ENCODE measurements at places on chromosomes 13 and 19.

GRCh38 chr19:51783372-51783771, 11.6 kb upstream of the FPR3 start:
- DNase-seq, result no peak

DNA sequence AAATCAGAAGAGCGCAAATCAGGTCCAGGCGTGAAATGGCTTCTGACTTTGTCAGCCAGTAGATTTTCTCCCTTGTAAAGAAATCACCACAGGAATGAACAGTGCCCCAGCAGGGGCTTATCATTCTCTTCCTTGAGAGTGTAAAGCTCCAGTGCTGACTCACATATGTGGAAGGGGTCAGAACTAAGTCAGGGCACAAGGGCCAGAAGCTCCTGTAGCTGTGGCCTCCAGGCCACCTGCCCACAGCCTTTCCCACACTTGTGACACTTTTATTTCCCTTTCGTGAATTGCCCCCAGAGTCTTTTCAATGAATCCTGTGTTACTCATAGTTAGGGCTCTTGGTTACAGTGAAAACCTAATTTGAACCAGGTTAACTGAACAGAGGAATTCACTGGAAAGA, 99.6 kb downstream of the SUCLA2 start:
- DNase-seq, result no peak

GRCh38 chr19:50325310-50326100, 3.7 kb downstream of the KCNC3 start:
- DNase-seq, result peak; percentile 20

GRCh38 chr19:1884291-1884718, 991 bp downstream of the ABHD17A start:
- no peak for DNase-seq

DNA sequence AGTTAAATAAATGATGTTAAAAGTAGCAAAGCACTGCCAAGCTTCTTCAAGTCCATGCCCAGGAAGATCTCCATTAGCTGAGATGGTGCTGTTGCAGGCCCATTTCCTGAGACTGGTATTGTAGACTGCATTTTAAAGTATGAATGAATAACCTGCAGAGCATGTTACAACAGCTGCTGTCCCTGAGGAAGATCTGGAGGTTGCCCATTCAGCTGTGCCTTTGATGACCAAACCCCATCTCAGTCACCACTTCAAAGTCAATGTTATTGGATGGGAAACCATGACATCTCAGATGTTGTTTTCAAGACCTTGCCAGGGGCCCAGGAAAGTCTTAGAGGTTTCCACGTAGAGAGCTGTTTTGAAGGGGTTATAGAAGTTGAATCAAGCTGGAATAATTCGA, 281.3 kb downstream of the MTUS2 start:
- DNase-seq, result no peak

DNA sequence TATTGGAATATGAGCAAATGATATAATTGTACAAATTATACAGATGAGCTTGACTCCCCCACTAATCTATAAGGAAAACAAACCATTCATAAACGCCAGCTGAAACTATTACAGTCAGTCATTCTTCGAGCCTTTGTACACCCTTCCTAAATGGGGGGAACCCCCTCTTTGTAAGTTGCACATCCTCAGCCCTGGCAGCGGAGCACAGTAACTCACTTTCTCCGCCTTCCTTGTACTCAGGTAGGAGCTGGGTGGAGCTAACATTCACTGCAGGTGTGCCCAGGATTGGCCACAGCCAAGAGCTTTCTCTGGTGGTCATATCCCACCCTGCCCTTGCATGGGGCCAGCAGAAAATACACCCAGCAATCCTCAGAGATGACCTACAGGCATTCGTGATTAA, 28.6 kb downstream of the PIN1 start:
- DNase-seq, result no peak

GRCh38 chr13:30337061-30337610, 29.8 kb upstream of the KATNAL1 start:
- DNase-seq, result no peak

- DNase-seq, result no peak
These were observed 7.5 kb upstream of the ARRDC2 start for GRCh38 chr19:18000480-18000914.

- DNase-seq, result no peak
These were observed 40.6 kb downstream of the PHF11 start for GRCh38 chr13:49536144-49536873.

DNA sequence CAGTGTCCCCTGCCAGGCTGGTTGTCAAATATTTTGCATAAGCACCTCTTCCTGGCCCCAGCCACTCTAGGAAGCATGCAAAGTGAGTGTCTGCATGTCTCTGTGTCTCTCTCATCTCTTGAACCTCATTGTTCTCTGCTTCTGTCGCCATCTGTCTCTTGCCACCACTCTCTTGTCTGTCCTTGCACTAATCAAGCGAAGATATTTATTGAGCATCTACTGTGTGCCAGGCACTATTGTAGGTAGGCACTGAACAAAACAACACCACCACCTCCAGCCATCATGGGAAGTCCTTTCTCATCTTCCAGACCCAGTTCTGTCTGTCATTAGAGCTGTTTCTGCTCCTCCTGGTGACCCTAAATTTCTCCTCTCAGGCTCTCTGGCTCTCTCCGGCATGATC, 52.0 kb upstream of the SHKBP1 start:
- DNase-seq, result no peak

- no peak for DNase-seq
These were observed 33.7 kb downstream of the NFILZ start for GRCh38 chr19:8663920-8664670.

GRCh38 chr19:46303691-46304397, 7.0 kb downstream of the HIF3A start:
- DNase-seq, result peak; percentile 50

DNA sequence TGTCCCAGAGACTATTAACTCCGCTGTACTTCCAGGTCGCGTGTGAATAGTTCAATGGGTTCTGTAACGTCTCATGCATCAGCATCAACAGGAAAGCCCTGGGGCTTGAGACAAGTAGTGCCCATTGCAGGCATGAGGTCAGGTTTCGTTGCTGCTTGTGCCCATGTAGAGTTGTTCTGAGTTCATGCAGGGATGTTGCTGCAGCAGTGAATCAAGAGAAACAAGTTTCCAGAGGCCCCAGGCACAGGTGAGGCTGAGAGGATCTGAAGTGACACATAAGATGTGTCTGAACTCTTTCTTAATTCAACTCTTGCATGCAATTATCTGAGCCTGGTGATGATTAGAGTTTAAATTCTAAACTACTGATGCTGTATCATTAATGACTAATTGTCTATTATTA, 8.6 kb upstream of the ZNF283 start:
- DNase-seq, result peak; percentile 64

DNA sequence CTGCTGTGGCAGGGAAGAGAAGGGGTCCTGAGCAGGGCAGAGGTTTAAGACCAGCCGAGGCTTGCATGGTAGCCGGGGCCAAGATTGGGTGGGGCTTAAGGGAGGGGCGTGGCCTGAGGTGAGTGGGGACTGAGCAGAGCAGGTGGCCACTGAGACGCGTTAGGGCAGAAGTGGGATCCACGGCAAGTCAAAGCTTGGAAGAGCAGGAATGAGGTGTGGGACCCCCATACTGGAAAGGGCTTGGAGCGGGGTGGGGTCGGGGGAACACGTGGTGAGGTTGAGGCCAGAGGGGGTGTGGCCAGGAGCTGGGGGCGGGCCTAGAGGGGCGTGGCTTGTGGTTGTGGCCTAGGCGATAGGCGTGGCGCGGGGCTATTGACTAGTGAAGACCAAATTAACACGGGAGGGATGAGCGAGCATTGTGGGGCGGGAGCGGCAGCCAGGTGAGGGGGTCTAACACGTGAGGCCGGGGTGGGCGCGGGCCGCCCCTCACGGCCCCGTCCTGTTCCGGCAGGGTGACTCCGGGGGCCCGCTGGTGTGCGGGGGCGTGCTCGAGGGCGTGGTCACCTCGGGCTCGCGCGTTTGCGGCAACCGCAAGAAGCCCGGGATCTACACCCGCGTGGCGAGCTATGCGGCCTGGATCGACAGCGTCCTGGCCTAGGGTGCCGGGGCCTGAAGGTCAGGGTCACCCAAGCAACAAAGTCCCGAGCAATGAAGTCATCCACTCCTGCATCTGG, 3.3 kb downstream of the CFD start:
- peak; percentile 69 for DNase-seq

DNA sequence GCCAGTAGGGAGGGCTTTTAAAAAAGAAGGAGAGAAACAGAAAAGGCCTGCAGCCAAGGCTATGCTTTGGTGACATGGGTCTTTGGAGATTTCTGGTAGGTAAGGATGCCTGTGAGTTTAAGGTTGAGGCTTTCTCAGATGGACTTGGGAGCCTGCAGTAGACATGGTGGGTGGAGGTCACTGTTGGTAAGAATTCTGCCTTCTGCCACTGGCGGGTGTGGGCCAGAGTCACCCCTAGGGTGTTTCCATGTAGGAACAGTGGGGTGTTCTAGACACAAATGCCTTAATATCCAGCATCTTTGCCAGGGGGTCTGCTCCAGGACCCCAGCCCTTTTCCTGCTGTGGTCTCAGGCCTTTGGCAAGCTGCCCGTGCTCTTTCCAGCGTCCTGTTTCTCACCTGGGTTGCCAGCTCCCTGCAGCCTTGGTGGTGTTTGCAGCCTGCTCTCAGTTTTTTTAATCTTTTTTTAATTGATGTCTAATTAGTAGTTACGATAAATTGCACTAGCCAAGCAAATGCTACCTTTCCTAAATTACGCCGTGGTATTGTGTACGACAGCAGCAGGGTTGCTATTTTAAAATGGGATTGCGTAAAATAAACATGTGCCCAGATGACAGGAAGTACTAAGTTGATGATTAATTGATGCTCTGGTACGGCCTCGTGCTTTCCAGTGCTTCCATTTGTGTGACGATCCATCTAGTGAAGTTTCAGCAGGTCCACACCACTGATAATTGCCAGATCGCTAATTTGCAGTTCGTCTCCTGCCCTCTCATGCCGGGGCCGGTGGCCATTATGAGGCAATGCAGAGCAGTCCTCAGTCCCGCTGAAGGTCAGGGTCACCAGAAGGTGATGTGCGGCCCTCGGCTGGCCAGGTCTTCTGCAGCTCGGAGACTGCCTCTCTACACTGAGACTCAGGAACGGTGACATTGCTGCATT, 35.3 kb upstream of the NPAS1 start:
- DNase-seq, result no peak

DNA sequence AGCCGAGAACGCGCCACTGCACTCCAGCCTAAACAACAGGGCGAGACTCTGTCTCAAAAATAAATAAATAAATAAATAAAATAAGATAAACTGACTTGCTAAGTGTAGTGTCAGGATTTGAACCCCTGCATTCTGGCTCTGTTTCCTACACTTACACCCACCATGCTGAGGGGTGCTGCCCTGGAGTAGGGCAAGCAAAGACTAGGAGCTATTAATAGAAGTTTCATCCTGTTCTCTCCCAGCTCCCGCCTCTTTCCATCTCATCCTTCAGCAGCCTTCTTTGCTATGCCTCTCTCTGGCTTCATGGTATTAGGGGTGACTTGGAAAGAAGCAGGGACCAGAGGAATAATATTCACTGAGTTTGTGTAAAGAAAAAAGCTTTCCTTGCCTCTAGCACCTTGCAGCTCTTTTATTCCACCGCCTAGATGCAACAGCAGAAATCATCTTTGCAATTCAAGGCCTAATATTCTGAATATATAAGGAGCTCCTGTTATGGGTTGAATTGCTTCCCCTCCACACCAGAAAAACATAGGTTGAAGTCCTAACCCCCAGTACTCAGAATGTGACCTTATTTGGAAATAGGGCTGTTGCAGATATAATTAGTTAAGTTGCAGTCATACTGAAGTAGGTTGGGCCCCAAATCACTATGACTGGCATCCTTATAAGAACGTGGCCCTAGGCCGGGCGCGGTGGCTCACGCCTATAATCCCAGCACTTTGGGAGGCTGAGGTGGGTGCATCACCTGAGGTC, 8.7 kb upstream of the PLAUR start:
- DNase-seq, result no peak

- no peak for DNase-seq
These were observed 10.5 kb downstream of the KLF5 start for GRCh38 chr13:73069206-73069805.

DNA sequence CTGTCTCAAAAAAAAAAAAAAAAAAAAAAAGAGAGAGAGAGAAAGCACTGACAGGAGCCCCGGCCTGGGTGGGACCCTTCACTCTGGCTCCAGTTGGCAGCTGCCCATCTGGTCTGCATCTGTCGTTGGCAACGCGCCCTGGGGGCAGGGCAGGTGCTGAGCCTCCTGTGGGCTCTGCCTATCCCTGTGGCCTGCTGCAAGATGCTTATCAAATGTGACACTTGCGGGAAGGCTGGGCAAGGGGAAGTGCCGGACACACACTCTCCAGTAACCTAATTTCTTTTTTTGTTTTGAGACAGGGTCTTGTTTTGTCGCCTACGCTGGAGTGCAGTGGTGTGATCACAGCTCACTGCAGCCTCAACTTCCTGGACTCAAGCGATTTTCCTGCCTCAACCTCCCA, 10.7 kb upstream of the KPTN start:
- no peak for DNase-seq

DNA sequence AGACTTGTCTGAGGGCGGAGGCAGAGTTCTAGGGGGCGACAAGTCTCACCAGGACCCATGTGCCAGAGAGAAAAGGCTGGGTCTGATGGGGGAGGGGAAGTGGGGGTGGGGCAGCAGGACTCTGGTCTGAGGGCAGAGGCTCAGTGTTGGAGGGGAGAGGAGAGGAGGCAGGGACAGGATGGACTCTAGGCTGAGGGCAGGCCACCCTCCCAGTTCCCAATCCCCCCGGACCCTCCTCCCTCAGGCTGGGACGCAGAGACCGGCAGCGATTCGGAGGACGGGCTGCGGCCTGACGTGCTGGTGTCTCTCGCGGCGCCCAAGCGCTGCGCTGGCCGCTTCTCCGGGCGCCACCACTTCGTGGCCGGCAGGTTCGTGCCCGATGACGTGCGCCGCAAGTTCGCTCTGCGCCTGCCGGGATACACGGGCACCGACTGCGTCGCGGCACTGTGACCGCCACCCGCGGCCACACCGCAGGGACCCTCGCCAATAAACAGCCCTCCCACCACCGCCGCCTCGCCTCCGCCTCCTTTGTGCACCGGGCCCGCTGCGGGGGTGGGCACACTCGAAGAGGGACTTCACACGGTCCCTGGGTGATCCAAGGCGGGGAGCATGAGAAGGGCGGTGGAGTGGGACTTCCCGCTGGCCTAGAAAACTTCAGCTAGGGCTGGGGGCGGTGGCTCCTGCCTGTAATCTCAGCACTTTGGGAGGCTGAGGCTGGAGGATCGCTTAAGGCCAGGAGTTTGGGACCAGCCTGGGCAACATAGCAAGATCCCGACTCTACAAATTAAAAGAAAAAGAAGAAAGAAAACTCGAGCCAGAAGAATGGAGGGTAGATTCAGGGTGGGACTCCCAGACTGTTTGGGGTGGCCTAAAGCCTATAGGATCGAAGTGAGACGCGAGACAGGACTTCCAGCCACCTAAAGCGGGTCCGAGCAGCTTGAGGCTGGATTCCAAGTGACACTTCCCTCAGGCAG, 703 bp upstream of the CILP2 start:
- DNase-seq, result no peak

DNA sequence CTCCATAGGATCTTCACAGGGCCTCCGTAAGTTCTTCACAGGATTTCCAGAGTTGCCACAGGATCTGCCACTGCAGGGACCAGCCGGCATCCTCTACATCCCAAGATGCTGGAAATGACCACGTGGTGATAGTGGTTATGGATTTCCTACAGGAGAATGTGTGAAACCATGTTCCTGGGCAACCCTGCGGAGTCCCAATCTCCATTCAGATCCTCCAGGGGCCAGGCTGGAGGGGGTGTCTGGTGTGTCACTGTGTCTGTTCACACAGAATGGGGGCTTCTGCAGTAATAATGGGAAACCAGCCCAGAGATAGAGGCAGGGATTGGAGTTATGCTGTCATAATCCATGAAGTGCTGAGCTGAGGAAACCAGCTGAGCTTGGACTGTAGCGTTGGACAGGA, 8.6 kb downstream of the LILRA6 start:
- no peak for DNase-seq

GRCh38 chr13:105410602-105411001, 1124.9 kb downstream of the EFNB2 start:
- DNase-seq, result peak; percentile 25

Data from lower leg skin (tissue), 4 donors.